ENCODE measurements at places on chromosomes 16 and 17. TPM values are rescaled to one million over a fixed set of nuclear protein-coding genes. Genes with fewer than 3 reads are reported as not detected.

Gene SP2
- 16.6 TPM for total RNA-seq

DNA sequence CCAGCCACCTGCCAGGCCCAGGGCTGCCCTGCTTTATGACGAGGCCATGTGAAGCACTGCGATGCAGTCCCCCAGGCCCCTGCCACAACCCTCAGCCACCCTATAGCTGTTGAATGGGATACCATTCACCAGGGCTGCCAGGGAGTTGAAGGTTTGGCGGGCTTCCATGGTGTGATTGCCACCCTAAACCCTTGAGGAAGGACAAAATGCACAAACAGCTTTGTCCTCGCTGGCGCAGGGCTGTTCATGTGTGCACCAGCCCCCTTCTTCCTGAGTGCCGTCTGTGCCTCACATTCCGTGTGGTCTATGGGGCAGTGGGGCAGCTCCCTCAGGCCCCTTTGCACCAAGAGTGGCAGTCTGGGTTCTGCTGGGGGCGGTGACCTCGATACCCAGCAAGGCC, 25.3 kb downstream of the NARF start:
- no peak for DNase-seq

- no peak for DNase-seq
Observed at GRCh38 chr17:9363440-9364350, 211.9 kb downstream of the STX8 start.

- no peak for DNase-seq
Observed at GRCh38 chr17:75844530-75845057, 390 bp upstream of the UNC13D start.

DNA sequence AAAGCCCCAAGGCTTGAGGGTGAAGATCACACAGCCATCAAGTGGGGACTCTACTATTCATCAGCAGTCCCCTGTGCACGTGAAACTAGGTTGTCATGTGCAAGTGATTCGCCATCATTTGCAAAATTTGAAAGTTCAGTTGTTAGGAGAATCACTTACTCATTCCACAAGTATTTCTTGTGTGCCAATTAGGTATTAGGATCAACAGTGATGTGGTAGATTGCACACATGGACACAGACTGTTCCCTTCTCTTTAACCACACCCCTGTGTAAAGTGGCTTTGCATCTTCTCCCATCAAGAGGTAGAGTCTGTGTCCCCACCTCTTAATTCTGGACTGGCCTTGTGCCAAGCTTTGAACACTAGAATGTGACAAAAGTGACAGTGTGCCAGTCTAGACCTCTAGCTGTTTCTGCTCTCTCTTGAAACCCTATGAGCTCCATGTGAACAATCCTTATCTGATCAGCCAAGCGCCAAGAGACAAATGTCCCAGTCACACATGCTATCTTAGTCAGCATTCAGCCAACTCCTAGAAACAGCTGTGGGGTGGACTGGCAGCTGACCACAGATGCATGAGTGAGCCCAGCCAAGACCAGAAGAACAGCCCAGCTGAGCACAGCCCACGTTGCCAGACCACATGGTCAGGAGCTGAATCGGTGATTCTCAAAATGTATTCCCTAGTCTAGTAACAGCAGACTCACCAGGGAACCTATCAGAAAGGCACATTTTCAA, 31.5 kb upstream of the SHISA9 start:
- no peak for DNase-seq
